ENCODE measurements at places on chromosomes 7 and 10.

DNA sequence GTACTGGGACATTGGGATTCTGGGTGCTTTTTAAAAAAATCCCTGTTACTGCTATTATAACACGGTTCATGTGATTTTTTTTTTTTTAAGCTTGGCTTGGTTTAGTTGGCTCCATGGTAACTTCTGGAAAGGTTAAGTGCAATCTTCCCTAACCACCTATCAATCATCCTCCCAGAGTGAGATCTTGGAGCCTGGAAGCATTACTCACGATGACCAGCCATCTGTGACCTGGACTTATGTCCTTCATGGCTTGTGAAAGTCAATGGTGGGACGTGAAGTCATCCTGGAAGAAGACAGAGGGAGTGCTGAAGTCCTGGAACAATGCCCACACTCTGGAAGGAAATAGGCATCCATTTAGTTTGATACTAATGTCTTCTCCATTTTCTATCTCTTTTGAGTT lies 135.5 kb upstream of the FRMD4A start:
- DNase-seq = peak; percentile 75

GRCh38 chr10:20948686-20949327 lies 51.7 kb upstream of the NEBL start:
- DNase-seq = peak; percentile 5

GRCh38 chr10:29554660-29555059 lies 80.1 kb downstream of the SVIL start:
- DNase-seq = peak; percentile 7

- no peak for DNase-seq
Measured at GRCh38 chr7:126040114-126041045, 1110.8 kb upstream of the POT1 start.

- DNase-seq = peak; percentile 13
Measured at GRCh38 chr10:98433881-98434732, 12.6 kb downstream of the HPS1 start.

DNA sequence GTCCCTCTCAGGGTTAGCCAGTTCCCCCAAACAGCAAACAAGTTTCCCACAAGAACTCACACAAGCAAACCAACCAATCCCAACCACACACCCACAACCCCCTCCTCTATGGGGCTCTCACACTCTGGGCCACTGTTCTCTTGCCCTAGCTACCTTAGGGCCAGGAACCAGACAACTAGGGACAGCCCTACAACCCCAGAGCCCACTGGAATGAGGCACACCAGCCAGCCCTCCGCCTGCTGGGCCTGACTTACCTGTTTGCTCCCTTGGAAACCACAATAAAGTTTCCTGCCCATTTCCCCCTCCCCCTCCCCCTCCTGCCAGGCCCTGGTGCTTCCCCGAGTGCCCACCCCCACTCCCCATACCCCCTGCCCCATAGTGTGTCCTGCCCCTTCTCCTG lies 132.6 kb downstream of the WDR11 start:
- no peak for DNase-seq

DNA sequence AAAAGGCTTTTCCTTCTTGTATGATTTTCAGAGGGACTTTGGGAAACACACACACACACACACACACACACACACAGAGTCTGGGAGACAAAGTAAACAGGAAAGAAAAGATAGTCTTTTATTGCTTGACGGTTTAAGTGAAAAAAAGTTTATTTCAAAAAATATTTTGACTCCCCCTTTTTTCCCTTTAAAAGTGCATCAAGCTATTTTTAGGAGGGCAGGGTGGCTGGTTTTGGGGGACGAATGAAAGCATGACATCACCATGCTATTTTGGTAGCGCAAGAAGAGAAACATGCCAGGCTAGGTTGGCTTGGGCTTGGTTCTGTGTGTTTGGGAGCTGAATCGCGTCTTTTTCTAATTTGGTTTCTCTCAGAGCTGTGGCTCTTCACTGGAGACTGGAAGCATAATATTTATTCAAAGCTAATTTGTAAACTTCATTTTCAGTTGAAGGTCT lies 129.2 kb downstream of the BAMBI start:
- no peak for DNase-seq

- DNase-seq = no peak
Measured at GRCh38 chr7:110800984-110801383, 289.9 kb upstream of the LRRN3 start.

- DNase-seq = no peak
Measured at GRCh38 chr7:71595176-71595575, 463.2 kb downstream of the GALNT17 start.

GRCh38 chr7:32952876-32953275 lies 4.4 kb upstream of the FKBP9 start:
- DNase-seq = no peak

GRCh38 chr7:47779341-47779771 lies 168.9 kb downstream of the PKD1L1 start:
- DNase-seq = no peak

- peak; percentile 50 for DNase-seq
Measured at GRCh38 chr7:17991866-17992648, 35.6 kb downstream of the PRPS1L1 start.

DNA sequence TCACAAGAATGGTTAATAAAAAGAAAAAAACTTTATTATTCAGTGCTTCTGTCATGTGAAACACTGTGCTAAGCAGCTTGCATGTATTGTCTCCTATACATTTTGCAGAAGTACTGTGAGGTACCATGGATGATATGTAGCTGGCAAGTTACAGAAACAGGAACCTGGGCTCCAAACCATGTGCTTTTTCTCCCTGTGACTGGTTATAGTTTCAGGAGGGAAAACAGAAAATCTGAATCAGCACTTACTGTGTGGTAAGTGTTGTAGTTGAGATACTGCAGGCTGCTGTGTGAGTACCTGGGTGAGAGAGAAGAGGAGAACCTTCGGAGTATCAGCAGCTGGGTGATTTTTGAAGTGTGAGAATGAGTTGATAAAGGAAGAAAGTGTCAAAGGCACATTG lies 285.0 kb downstream of the SUGCT start:
- DNase-seq = no peak

- DNase-seq = no peak
Measured at GRCh38 chr10:69906425-69906824, 104.7 kb downstream of the COL13A1 start.

GRCh38 chr7:78765943-78766729 lies 687.3 kb downstream of the MAGI2 start:
- no peak for DNase-seq

Data from Daoy (cell line).